ENCODE measurements at places on chromosomes 2 and 18.

DNA sequence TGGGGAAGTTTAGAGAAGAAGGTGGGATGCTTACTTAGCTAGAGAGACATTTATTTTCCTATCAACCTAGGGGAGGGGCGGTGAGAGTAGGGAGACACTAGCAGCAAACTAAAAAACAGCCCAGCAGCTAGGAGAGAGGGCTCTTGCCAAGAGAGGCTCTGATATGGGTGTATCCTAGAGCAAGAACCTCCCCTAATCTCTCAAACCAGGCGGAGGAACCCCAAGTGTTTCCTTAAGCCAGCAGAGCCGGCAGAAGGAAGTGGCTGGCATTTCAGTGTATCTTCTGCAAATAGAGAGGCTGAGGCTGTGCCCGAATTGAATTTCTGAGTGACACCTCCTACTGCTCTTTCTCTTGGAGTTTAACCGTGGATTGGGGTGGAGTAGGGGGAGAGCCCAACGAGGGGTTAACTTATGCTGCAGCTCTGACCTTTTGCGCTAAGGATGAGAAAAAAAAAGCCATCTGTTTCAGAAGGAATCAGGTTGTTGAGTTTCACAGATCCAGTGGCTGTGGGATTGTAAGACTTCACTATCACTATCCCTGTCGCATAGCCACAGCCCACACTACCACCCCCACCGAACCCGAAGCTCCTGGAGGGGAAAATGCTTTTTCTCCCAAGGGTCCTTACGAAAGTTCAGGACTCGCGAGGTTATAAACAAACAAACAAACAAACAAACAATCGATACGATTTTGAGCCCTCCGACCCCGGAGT, 1.4 kb downstream of the ST8SIA5 start:
- DNase-seq: no peak

- no peak for DNase-seq
Measured at GRCh38 chr2:9266711-9267110, 60.1 kb downstream of the ASAP2 start.

DNA sequence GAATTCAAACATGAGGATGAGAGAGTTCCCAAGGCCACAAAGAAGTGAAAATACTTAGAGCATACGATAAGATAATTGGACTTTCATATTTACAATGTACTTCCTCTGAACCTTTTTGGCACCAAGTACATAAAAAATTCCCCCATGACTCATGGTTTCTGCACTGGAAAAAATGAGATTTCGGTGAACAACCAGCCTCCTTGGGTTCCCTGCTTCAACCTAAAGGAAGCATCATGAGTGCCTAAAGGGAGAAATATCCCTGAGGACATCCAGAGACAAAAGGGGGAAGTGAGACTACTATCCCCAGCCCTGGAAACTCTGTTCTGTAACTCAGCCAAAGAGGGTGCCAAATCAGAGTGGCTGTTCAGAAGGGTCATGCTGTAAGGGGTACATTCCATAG, 562.7 kb upstream of the SLC39A10 start:
- no peak for DNase-seq

DNA sequence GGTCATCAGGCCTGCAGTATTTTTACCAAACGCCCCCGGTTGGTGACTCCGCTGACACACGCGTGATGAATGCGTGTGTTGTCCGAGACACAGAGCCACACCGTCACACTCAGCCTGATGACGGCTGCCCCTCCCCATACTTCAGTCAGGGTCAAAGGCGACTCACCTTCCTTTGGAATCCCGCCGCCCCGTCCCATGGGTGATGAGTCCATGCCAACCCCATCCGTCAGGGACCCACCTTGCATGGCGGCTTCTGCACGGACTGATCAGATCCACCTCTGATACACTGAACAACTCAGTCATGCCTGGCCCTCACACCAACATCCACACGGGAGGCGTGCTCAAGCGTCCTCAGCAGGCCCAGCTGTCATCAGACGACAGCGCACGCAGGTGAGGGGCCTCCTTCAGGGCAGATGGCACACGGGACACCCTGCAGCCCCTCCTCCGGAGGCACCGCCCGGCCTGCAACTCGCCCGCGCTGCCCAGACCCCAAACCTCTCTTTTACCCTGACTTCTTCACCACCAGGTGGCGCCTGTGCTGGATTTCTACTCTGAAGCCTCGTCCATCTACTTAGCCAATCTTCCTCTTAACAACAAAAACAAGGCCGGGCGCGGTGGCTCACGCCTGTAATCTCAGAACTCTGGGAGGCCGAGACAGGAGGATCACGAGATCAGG, 89.2 kb downstream of the ZNF516 start:
- peak; percentile 14 for DNase-seq

DNA sequence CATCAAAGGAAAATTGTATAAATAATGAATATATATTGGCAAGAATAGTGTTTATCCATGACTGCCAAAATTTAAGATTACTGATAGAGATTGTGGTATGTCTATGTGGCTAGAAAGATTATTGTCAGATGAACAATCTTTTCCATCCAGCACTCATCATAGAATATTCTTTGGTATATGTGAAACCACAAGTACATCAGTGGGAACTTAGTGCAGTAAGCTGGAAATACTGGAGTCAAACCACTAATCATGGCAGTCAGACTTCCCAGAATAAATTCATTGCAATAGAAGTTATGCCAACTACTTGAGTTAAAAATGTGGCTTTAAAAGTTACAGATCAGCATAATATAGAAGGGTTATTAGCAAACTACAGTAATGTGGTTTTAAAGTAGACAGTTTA, 310.3 kb downstream of the GULP1 start:
- no peak for DNase-seq

DNA sequence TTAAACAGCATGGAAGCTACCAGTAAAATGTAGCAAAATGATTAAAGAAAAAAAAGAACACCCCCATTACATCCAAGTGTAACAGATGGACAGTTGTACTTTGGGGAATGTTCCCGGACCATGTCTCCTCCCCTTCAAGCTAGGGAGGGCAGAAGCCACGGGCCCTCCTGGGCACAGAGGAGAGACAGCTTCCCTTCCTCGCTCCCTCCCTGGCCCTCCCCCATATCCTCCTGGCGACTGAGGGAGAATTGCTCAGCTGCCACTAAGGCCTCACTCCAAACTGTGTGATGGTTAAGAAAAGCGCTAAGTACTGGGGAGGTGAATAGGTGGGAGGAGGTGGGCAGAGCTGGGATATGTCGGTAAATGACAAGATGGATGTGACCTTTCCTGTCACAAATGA, 358.0 kb downstream of the HRH4 start:
- no peak for DNase-seq

GRCh38 chr2:37011130-37011529, 44.8 kb upstream of the STRN start:
- no peak for DNase-seq

DNA sequence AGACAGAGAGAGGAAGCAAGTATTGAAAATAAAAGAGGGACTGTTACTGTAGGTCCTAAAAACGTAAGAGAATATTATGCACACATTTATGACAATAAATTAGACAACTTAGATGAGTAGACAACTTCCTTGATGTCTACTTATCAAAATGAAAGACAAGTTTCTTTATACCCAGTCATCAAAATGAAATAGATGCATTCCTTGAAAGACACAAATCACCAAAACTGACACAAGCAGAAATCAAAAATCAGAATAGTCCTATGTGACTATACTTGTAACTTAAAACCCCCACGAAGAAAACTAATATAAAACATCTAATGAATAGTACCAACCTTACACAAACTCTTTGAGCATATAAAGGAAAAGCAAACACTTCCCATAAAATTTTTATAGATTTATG, 14.5 kb downstream of the RTN4 start:
- DNase-seq: no peak

- no peak for DNase-seq
Measured at GRCh38 chr2:6960659-6961058, 43.4 kb downstream of the RNF144A start.

DNA sequence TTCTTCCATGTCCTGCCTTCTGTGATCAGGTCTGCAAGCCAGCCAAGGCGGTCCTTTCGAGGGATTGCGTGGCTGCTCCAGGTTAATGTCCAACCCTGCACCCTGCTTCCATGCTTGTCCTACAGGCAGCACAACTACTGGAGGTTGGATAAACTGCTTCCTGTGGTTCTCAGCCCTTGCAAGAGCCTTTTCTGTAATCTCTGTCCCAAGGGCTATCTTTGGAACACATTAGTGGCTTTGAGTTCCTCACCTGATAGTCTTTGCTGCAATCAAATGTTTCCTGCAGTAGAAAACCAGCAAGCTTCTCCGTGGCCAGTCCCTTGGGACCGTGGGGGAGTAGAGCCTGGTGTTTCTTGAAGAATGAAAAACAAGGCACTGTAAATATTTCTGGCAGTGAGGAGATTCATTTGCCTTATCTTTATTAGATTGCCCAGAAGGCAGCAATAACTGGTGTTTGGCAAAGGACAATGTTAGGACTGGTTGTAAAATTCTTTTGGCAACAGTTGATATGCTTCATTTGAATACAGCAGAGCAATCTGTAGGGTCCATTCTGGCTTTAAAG, 214.4 kb downstream of the FHOD3 start:
- DNase-seq: no peak

GRCh38 chr2:105323111-105323510, 6.4 kb downstream of the TGFBRAP1 start:
- DNase-seq: no peak

GRCh38 chr18:46842583-46842982, 74.7 kb downstream of the PIAS2 start:
- DNase-seq: no peak

GRCh38 chr2:224401641-224402342, at the start of gene FAM124B:
FAM124B (minus strand) TSS chr2:224402107; CDS start chr2:224401768, 339 bp downstream.
- no peak for DNase-seq

GRCh38 chr2:71546275-71546638, 92.9 kb downstream of the DYSF start:
- DNase-seq: no peak

- DNase-seq: no peak
Measured at GRCh38 chr2:70525032-70525431, 28.6 kb downstream of the TGFA start.

DNA sequence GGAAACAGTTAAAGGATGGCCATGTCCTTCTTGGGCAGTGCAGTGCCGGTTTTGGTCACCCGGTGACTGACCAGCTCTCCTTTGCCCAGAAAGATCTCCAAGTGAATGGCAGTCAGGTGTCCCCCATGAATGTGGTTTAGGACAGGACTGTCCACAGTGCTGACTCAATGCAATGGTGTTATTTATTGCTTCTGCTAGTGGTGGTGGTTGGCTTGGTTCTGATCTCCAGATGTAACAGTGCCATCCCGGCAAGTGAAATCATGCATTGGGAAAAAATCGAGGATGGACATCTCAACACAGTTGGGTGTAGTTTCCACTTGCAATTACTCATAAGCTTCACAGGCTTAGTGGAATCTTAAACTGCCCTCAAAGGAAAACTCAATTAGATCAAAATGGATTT, 81.9 kb downstream of the TGOLN2 start:
- no peak for DNase-seq

DNA sequence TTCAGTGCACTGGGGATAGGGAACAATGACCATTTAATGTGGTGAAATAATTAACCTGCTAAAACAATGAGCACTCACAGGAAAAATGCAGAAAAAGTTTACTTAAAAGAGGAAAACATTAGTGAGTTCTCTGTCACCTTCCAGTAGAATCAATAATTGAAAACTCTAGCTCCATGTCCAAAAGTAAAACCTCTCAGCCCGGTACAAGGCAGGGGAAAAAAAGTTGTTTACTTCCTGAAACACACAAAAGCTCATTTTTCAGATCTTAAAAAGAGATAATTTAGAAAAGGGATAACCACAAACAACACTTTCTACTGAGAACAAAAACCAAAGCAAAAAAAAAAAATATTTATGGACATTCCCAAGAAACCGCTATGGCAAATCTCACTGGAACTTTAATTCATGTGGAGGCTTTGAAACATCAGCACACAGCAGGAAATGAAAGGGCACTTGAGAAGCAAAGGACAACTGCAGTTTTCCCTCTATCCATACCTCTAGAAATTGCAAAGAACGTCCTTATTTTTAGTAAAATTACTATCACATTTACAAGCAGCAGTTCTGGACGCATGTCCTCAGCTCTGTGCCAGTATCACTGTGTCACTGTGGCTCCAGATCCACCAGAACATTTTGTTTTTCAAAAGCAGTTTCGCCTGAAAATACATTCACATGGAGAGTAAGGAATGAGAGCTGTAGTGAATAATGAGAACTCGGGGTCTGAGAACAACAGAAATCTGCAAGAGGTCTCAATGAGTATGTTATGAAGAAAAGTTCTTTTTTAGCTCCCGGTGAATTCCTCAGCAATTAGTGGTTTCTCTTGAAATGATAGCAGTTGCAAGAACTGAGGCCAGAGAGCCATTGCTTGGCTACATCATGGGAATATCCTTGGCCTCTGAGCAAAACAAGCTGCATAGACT, 44.7 kb upstream of the DNAH7 start:
- no peak for DNase-seq

- no peak for DNase-seq
Measured at GRCh38 chr2:232492236-232492848, 4.7 kb upstream of the ECEL1 start.

DNA sequence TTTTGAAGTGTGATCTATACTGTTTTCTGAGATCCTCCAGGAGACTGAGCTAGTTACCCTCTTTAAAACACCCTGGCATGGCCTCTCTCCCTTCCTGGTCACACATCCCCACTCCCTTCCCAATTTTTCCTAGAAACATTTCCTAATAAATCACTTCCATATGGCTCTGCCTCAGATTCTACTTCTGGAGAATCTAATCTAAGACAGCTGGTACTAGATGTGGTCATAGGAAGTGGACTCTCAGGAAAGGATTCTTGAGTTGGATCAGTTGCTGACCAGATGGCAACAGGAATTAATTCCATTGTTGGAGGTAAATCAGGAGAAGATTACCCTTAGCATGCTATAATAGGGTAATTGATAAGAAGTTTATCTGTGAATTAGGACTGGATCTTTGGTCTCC, 310.5 kb downstream of the SATB2 start:
- no peak for DNase-seq

DNA sequence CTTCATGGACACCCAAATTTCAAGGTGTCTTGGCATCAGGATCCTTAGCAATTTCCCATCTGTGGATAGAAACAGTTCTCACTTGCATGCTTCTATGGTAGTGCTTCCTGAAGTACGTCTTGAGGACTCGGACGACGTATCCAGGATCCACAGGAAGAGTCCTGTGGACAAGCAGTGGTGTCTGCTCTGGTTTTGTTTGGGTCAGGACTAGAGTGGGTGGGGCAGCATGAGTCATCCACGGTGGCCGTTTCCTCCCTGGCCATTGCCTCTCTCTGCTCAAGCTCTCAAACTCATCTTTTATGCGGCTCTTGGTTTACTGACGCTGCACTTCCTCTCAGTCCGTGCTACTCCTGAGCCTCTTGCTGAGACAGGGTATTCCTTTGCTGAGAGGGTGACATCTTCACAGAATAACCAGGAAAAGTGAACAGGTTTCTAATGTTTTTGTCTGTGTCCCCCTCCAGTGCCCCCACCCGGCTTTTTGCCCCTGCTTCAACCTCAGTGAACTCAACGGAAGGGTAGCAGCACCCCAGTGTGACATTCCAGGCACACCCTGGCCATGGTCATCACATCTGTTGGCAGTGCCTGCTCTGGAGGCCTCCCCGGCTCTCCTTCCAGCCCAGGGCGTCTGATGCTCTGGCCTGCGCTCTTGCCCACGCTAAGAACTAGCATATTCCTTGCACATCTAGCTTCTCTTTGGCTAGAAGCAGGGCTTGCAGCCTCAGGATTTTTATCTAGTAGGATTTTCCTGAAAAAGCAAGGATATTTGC, 62.2 kb downstream of the ARMC9 start:
- DNase-seq: no peak

GRCh38 chr2:75074228-75074627, 115.8 kb downstream of the POLE4 start:
- DNase-seq: no peak

- DNase-seq: no peak
Measured at GRCh38 chr2:24203787-24204150, 28.9 kb downstream of the FAM228A start.

- DNase-seq: no peak
Measured at GRCh38 chr2:181058378-181059269, 78.2 kb downstream of the UBE2E3 start.
